Tibial nerve (tissue), 4 donors: ENCODE measurements at places on chromosomes 2 and 18. TPM values are rescaled to one million over a fixed set of nuclear protein-coding genes. Genes with fewer than 3 reads are reported as not detected.

The DUSP19 gene
- total RNA-seq = 3.1 TPM

GRCh38 chr2:171553858-171554257 is 31.6 kb downstream of the CYBRD1 start:
- DNase-seq = no peak

- DNase-seq = no peak
Measured at GRCh38 chr2:163794635-163795034, 58.8 kb upstream of the FIGN start.

- DNase-seq = no peak
Measured at GRCh38 chr2:207467716-207468347, 61.9 kb upstream of the CREB1 start.

DNA sequence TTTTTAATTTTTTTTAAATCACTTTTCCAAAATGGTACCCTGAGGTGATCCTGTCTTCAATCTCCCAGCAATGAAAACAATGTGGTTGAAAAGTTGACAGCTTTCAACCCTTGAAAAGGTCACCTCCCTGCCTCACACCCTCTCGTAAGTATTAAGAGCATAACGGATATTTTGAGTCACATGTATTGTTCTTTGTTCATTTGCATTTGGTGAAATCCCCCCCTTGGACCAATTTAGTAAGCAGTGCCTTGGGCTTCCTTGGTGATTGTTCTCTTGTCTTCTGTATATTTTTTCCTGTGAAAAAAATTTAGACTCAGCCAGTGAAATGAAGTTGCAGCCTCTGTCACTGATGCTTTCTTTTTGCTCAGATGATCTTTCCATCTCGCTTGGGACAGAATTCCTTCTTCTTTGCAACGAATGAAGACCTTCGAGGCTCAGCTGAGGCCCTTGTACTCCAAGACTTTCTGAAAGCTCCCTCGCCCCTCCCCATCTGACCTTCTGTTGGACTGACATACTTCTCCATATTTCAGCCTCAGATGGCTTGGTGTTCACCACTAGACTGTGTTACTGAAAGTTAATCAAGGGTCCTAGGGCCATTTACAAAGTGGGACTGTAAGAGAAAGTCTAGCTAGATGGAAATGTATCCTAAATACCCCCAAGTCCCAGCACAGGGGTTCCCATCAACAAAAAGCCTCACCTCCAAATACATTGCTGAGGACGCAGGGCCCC is 158.4 kb downstream of the BCL2 start:
- DNase-seq = no peak

GRCh38 chr2:53969285-53969967 is 1.4 kb downstream of the PSME4 start:
- DNase-seq = no peak

DNA sequence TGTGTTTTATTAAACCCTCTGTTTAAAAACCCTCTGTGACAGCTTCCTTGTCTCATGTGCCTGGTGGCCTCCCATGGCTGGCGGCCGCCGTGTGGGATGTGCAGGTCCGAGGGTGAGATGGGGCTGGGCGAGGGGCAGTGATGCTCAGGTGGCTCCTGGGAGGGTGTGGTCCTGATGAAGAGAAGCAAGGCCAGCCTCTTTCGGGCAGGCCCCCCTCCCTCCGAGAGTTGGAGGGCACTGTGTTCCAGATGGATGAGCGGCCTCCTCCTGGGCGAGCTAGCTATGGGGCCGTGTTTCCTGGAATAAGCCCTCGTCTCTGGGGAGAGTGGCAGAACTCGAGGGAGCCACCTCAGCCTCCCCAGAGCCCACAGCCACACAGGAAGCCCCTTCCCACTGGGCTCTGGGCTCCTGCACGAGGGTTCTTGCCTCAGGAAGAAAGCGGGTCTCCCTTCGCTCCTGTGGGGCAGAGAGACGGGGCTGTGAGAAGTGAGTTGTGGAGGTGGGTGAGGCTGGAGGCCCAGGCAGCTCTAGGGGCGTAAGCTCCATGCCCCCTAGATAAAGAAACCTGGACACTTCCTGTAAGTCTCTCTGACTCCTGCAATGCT is 72.1 kb downstream of the ASB1 start:
- DNase-seq = no peak

The DES gene
- 20.8 TPM for total RNA-seq

GRCh38 chr2:16566701-16567100 is 98.9 kb downstream of the CYRIA start:
- DNase-seq = no peak

DNA sequence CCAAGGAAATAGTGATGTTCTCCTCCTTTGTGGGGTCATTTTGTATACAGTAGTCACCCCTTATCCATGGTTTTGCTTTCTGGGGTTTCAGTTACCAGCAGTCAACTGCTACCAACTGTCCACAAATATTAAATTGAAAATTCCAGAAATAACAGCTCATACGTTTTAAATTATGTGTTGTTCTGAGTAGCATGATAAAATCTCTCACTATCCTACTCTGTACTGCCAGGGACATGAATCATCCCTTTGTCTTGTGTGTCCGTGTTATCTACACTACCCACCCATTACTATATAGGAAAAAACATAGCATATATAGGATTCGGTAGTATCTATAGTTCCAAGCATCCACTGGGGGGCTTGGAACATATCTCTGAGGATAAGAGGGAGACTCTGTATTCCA is 120.9 kb upstream of the DCC start:
- no peak for DNase-seq

GRCh38 chr2:46167924-46168323 is 129.3 kb upstream of the EPAS1 start:
- no peak for DNase-seq

The CYTIP gene
- total RNA-seq = 3.7 TPM
